ENCODE measurements at places on chromosomes 3 and 15.

DNA sequence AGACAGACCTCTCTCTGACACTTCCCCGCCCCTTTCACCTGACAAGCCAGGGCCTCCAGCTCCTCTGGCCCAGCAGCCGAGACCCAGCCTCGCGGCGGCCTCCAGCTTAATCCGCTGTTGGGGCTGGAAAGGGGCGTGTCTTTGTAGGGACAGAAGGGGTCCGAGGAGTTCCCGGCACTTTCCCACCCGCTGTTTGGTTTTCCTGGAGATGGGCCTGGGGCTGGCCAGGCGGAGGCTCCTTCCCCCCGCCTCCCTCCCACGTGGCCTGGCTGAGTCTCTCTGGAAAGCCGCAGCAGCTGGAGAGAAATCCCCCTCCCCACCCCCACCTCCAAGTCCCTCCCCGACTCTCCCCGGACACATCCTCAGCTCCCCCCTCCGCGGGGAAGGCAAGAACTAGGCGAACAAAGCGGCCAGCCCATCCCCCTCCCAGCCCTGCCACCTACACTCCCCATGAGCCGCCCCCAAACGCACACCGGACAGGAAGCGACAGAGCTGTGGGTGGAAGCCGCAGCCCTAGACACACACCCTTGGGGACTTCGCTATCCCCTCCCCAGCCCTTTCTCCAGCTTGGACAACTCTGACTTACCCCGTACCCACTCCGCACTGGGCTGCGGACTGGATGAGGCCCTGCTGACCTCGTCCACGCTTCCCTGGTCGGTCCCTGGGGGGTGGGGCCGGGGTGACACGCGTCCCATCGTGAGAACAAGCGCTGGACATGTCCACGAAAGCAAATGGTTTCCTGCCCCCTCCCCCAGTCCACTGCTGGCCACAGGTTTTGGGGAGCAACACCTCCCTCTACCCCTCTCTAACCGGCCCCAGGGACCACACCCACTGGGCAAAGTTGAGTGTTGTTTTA, 1.2 kb downstream of the IGDCC4 start:
- peak; percentile 68 for DNase-seq

- DNase-seq: no peak
Measured at GRCh38 chr15:87863152-87863551, 393.4 kb downstream of the NTRK3 start.

DNA sequence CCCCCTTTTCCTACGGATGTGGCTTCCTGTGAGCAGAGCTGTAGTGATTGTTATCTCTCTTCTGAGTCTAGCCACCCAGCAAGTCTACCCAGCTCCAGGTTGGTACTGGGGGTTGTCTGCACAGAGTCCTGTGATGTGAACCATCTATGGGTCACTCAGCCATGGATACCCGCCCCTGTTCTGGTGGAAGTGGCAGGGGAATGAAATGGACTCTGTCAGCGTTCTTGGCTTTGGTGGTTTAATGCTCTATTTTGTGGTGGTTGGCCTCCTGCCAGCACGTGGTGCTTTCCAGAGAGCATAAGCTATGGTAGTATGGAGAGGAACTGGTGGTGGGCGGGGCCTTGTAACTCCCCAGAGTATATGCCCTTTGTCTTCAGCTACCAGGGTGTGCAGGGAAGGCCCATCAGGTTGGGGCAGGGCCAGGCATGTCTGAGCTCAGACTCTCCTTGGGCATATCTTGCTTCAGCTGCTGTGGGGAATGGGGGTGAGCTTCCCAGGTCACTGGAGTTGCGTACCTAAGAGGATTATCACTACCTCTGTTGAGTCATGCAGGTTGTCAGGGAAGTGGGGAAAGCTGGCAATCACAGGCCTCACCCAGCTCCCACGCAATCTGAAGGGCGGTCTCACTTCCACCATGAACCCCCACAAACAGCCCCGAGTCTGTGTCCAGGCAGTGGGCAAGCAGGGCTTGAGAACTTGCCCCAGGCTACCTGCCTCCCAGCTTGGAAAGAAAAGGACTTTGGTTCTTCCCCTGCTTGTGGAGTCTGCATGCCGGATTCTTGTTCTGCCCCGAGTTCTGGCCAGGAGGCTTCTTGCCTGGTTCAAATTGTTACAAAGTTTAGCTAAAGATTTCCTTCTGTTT, 9.0 kb upstream of the ADGRG7 start:
- DNase-seq: no peak

DNA sequence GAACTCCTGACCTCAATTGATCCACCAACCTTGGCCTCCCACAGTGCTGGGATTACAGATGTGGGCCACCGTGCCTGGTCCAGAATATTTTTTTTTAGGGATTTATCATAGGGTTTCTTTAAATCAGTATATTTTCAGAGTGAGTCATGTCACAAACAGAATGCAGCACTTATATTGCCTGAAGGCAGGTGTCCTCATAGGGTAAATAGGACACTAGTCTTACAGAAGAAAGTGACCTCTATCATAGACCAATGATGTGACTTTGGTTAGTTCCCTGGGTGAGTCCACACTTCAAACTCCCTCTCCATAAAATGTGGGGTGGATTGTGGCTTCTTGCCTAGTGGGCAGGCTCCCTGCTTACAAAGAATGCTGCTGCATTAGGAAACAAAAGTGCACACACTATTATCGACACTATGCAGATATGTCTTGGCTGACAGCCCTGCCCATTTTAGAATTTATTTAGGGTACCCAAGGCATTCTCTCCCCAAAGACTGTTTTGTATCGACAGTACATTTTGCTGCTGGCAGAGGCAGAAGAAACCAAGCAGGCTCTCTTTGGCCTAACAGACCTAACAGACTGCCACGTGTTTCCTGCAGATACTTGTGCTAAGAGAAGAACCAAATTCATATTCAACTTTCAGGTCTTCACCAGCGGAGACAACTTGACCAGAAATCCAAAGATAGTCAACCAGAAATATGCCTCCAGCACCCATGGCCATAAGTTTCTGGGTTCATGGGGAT, 125.0 kb downstream of the MOBP start:
- DNase-seq: no peak

DNA sequence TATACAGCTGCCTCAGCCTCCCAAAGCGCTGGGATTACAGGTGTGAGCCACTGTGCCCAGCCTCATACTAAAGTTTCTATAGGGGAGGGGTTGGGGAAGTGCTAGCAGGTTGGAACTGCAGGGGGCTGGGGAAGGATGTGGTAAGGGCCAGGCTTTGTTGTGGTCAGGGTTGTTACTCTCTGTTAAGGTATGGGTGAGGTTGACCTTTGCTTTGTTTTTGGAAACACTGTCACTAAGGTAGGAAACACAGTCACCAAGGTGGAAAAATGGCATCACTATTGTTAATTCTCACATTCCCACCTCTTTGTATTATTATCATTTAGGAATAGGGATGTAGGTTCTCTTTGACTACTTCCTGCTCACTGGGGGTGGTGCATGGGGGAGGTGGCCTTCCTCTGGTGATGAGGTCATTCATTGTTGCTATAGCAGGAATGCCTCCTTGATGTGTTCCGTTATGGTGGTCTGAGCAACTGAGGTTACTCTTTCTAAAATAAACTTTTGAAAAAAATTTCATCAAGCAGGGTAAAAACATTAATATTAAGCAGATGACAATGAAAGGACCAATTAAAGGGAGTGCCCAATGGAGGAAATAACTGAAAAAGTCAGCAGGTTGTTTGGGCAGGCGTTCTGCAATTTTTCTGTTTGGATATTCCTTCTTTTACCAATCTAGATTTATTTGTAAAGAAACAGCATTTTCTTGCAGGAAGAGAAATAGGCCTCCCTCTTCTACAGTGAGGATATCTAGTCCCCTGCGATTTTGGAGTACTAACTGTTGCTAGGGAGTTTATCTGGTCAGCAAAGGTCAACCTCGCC, 150.5 kb downstream of the WDR76 start:
- no peak for DNase-seq

GRCh38 chr3:65888980-65889706, 149.6 kb downstream of the MAGI1 start:
- DNase-seq: no peak

DNA sequence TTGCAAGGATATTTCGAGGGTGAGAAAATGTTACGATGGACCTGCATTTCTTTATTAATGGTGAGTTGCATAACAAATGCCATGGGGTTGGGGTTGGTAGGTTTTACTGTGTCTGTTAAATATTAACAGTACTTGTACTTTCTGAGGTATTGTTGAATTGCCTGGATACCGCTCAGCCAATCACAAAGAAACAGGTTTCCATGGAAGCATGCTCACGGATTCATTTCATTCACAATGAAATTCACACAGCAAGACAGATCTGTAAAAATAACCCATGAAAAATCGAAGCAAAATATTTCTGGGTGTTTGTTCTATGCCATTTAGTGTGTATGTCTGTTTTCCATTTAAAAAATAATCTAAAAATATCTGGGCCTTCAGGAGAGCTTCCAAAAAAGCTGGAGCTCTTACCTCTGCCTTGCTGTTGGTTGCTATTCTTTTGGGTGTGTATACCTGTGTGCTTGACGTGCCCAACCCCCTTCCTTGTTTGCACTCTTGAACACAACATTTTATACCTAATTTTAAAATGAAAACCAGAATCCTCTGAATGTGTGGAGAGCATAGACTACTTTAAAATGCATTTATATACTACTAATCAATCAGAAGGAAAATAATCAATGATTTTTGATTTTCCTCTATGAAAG, 479.8 kb upstream of the TBL1XR1 start:
- DNase-seq: no peak

- no peak for DNase-seq
Measured at GRCh38 chr3:184227481-184227935, 1.9 kb upstream of the VWA5B2 start.

- DNase-seq: no peak
Measured at GRCh38 chr3:31331278-31331677, 201.4 kb upstream of the STT3B start.

DNA sequence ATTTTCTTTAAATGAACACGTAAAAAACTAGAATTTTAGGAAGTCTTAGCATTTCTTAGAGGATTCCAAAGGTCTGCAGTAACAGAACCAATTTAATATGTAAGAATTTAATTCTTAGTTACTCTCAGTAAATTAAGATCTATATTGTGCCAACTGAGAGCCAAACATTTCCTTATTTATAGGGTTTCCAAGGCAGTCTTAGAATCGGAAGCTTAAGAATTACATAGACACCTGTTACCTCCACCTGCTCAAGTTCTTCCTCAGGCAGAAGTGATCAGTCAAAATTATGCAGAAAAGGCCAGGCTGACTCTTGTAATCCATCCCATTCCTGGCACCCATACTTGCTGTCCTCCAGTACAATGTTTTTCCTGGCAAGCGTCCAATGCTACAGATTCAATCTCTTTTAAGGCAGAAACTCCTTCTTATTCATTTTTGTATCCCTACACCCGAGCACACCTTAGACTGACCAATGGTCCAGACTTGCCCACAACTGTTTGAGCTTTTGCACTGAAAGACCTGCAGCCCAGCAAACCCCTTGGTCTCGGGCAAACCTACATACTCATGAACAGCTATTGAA, 64.3 kb downstream of the NCEH1 start:
- DNase-seq: peak; percentile 50

DNA sequence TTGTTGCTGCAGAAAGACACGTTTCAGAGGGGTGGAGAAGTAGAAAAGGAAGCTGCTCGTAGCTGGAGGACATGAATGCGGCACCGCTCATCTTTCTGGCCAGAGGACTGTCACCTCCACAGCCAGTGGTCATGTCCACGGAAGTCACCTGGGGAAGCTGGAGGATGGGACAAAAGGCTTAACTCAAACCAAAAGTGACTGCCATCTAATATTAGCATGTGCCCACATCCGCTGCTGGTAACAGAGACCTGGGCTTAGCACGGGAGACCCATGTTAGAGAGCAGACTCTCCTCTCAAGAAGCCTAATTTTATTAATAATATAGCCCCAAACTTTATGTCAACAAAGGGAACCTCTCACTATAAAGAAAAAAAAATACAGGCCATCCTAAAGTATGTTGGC, 5.9 kb downstream of the MEX3B start:
- no peak for DNase-seq

DNA sequence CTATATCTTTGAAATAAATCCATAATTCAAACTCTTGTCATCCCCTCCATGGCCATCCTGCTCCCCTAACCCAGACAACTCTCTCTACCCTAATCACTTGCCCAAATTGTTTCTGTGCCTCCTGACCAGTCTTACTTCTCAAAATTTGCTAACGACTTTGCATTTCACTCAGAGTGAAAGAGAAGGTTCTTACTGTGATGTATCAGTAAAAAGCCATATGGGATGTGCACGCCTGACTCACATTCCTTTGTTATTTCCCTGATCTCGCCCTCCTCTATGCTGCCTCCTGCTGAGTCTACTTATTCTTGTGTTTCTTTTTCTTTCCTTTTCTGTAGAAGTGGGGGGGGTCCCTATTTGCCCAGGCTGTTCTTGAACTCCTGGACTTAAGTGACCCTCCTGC, 487.2 kb upstream of the FRG2C start:
- no peak for DNase-seq

All from testis (tissue), 5 donors.